Activated effector memory CD4-positive, alpha-beta T cell treated with anti-CD3 and anti-CD28 coated beads, Interleukin-2, amount 50 U/mL, for 16 hours (primary cell): ENCODE measurements at places on chromosomes 13 and 19.

DNA sequence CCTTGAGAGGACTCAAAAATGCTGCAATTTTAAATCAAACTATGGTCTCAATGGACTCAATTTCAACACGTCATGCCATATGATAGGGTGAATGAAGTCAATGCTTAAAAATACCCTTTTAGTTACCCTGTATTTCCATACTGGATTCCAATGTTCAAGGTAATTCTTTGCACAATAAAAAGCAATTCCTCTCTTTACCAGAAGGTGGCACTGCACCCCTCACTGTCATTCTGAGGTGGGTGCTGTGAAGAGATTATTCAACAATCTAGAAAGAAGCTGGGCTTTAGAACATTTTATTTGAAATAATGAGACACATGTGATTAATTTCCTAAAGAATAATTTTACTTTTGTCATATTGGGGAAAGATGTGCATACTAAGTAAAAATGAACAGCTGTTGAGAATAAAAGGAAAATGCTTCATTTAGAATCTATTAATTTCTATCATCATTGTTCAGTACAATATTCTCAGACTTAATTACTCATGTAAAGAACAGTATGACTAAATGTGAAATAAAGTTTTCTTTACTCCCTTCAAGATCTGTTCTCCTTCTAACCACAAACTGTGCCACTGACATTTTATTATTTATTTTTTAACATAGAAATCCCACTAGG is 789.1 kb downstream of the GPC5 start:
- no peak for DNase-seq

DNA sequence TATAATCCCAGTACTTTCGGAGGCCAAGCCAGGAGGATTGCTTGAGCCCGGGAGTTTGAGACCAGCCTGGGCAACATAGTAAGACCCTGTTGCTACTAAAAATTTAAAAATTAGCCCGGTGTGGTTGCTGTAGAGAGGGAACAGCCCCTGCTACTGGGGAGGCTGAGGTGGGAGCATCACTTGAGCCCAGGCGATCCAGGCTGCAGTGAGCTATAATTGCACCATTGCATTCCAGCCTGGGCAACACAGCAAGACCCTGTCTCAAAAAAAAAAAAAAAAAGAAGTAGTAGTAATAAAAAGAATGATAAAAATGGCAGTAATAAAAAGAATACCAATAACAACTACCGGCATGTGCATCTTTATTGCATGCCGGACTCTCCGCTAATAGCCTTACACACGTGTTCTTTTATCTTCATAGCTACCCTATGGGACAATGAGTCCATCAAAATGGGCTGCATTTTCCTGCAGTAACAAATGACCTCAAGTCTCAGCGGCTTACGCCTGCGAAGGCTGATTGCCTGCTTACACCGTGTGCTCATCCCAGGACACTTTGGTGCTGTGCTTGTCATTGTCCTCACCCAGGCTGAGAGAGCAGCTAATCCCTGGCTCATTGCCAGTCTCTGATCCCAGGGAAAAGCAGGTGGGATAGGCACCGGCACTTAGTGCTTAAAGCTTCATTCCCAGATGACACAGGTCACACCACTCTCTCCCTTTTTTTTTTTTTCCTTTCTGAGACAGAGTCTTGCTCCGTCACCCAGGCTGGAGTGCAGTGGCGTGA is 14.4 kb upstream of the SYCN start:
- no peak for DNase-seq

DNA sequence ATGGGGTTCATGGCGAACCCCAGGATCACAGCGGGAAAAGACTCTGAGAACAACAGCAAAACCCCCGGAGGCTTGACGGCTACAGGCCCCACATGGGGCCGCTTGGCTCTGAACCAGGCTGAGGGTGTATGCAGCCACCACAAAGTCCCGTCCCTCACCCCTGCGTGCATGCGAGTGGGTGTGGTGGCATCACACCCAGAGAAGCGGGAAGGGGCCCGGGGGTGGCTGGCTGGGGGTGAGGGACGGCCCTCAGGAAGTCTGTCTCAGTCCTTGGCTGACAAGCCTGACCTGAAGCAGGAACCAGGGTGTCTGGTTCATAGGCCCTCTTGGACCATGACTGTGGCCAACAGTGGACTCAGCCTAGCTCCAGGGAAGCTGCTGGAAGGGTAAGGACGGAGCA is 34.2 kb downstream of the CEBPG start:
- no peak for DNase-seq

- DNase-seq: no peak
Observed at GRCh38 chr13:104993708-104994107, 1541.8 kb downstream of the EFNB2 start.
